ENCODE measurements at places on chromosomes 12 and 14.
A peak's percentile ranks its signal among the peaks of the same experiment; 100 is the strongest.

DNA sequence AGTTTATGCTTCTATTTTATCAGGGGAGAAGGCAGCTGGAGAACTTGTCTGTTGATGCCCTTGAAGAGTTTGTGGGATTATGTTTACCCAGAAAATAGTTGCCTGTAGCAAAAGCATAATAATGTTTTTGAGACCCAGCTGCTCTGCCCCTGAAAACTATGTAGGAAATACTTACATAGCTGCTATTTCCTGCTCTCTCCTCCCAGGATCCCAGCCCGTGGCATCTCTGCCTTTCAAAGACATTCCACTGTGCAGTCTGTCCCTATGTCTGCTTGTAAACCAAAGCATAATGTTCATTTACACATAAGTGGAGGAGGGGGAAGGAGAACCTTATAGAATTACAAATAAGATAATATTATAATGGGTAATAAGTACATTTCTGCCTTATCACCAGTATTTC lies 198.7 kb downstream of the SYT1 start:
- DNase-seq = no peak

- no peak for DNase-seq
These were observed 13.3 kb downstream of the PPP2R5C start for GRCh38 chr14:101774814-101775213.

DNA sequence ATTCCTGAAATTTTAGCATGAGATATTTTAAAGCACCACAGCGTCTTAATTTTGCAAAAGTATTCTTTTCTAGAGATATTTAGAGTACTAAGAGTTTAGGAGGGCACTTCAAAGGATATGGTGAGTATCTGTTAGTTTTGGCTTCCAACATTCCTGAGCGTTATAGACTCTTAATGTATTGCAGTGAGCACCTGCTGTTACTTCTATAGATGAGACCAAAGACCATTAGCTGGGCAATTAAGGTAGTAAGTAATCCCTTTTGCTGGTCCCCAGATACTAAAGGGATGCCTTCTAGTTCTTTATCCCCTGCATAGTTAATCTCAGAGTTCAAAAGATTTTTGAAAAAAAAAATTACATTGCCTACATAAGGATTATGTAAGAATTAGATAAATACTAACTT lies 975.6 kb downstream of the GALC start:
- no peak for DNase-seq

GRCh38 chr12:95343461-95344230 lies 126.0 kb downstream of the VEZT start:
- no peak for DNase-seq

GRCh38 chr12:32083489-32083888 lies 23.2 kb upstream of the BICD1 start:
- DNase-seq = peak; percentile 44

GRCh38 chr14:105581551-105582341 lies 55.4 kb downstream of the TMEM121 start:
- DNase-seq = no peak

DNA sequence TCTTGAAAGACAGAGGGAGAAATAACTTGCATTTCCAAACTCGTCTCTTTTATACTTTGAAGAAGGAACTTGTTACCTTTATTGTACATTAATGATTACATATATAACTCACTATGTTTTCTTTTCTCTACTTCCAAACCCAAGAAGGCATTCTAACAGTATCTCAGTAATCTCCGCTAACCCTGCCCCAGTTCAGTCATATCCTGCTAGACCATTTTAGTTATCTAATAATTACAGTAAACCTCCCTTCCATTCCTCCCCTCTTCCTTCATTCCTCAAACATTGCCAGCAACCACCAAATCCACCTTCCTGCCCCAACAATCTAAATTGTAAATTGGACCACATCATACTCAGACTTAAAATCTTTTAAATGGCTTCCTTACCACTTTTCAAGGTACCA lies 30.6 kb downstream of the STK38L start:
- no peak for DNase-seq

GRCh38 chr14:55746558-55746957 lies 166.6 kb downstream of the KTN1 start:
- no peak for DNase-seq

GRCh38 chr12:24993793-24994192 lies 44.9 kb upstream of the BCAT1 start:
- DNase-seq = no peak

GRCh38 chr12:129911428-129912049 lies 7.7 kb upstream of the TMEM132D start:
- no peak for DNase-seq

GRCh38 chr14:79580414-79580813 lies 630.9 kb downstream of the DIO2 start:
- no peak for DNase-seq

DNA sequence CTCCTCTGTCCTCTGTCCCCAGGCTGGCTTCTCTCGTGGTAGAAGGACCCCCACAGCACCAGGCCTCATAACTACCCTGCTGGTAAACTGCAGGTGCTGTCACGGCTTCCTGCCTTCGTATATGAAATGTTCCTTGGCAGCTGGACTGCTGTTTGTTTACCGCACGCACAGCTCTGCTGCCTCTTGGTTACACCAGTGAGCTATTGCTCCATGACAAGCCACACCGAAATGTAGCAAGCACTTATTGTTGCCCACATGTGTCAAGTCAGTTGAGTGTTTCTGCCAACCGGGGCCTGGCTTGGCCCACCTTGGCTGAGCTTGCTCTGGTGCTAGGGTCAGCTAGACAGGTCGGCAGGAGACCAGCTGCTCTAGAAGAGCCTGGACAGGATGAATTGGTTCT lies 21.7 kb upstream of the TCL1B start:
- no peak for DNase-seq

GRCh38 chr14:92253381-92253894 lies 69.5 kb upstream of the SLC24A4 start:
- DNase-seq = no peak

GRCh38 chr12:55717011-55718007 lies 1.5 kb downstream of the BLOC1S1 start:
- DNase-seq = peak; percentile 65

- DNase-seq = no peak
These were observed 39.0 kb downstream of the CMKLR1 start for GRCh38 chr12:108299980-108300696.

- DNase-seq = no peak
These were observed 318.6 kb upstream of the FAR2 start for GRCh38 chr12:28830491-28830890.

GRCh38 chr12:124345795-124346194 lies 50.9 kb downstream of the RFLNA start:
- no peak for DNase-seq

DNA sequence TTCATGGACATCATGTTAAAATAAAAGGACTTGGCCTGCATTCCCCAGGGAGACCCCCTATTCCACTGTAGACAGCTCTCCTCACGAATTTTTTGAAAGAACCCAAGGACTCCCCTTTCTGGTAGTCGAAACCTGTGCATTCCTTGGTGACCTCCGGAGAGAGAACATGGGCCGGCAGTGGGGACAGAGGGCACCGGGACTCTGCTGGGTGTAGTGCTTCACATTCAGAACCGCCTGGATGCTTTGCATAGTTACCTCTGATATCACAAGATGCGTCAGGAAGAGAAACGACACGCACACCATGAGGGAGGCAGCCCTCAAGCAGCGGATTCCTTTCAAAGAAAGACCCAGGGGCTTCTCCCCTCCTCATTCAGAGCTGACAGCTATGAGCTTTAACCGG lies 9.7 kb downstream of the CKAP4 start:
- DNase-seq = no peak

DNA sequence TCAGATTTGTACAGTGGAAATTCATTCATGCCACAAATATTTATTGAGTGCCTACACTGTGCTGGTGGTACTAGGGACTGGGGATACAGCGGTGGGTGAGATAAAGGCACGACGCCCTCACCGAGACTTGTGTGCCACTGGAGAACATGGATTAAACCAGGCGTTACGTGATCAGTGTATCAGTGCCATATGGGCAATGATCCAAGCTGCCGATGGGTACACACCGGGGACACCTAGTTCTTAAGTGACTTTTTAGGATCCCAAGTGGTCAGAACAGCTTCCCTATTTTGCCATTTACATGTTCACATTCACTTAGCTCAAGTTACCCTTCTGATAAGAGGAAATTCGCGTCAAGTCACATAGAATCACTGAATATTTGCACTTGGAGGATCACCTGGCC lies 236.7 kb downstream of the CACNA1C start:
- no peak for DNase-seq

GRCh38 chr12:132448463-132448820 lies 41.5 kb upstream of the FBRSL1 start:
- no peak for DNase-seq

GRCh38 chr12:123965382-123965781 lies 7.2 kb downstream of the CCDC92 start:
- DNase-seq = no peak

DNA sequence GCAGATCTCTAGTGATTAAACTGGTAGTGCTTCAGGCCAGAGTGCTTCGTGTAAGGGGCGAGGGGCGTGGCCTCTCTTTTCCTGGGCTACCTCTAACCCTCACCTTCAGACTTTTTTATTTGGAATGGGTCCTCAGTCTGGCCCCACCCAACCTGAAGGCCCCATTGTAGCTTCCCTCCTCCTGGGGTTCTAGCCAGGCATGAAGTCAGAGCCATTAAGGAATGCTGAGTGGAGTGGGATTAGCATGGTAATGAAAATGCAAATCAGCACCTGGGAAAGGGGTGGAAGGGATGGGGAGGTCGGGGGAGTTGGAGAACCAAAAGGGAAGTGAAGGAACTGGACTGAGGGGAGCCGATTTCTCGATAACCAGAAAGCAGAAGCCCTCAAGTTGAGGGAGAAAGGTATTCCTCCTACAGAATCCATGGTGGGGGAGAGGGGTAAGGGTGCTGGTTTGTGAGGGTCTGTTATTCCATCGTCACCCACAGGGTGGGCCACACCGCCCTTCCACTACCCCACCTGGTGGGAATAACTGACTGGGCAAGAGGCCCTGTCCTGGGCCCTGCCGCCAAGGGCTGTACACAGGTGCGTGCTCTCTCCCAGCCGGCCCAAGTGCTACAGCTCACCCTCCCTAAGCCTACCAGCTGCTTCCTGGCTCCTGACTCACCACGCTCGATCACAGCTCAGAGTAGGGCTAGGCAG lies 14.1 kb downstream of the ZFHX2 start:
- DNase-seq = no peak

- peak; percentile 52 for DNase-seq
These were observed 17.7 kb upstream of the C1S start for GRCh38 chr12:7042842-7043241.

- no peak for DNase-seq
These were observed 58.8 kb downstream of the SEL1L start for GRCh38 chr14:81474685-81475324.

- DNase-seq = no peak
These were observed 292.5 kb downstream of the AKAP6 start for GRCh38 chr14:32621585-32621984.

GRCh38 chr12:2922329-2922728 lies 31.6 kb downstream of the TULP3 start:
- DNase-seq = no peak

DNA sequence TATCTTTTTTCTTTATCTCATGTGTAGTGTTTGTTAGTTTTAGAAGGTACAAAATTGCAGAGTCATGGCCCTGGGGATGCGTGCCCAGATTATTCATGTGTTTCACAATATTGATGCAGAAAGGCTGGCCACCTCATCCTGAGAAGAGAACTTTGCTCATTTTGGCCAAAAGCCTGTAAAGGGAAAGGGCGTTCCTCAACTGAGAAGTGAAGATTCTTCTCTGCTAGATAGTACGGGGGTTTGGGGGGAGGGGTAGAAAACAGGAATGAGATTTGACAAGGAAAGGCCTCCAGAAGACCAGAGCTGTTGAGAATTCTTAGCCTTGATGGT lies 1.7 kb downstream of the MGST1 start:
- peak; percentile 85 for DNase-seq

Measured in mammary epithelial cell (primary cell).